ENCODE measurements at places on chromosomes 4 and X.

GRCh38 chr4:21411086-21411485, 537.5 kb downstream of the KCNIP4 start:
- no peak for DNase-seq

- DNase-seq = no peak
Measured at GRCh38 chrX:122203399-122203798, 980.7 kb upstream of the GRIA3 start.

DNA sequence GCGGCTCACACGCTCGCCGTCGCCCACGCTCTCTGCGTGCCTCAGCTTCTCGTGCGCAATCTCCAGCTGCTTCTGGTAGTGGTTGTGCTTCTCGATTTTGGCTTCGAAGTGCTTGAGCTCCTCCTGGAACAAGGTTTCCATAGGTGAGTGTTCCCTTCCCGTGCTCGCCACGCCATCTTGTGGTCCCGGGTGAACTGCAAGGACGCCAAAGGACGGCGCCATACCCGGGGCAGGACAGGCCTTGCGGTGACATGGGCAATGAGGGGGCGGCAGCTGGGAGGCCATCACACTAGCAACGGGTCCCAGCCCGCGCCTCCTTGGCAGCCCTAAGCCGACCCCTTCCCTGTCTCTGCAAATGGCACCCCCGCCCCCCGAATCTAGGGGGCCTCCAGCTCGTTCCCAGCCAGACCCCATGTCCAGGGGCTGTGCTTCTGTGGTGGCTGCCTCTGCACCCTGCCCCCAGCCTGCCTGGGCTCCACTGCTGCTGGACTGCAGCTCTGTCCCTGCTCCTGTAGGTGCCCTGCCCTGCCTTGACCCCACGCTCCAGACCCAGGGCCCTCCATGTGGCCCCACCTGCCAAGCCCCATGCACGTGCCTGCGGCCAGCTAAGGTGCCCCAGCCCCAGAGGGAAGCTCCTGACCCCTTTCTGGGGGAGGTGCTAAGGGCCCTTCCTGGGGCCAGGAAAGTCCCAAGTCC, 17.3 kb downstream of the LRPAP1 start:
- DNase-seq = no peak

DNA sequence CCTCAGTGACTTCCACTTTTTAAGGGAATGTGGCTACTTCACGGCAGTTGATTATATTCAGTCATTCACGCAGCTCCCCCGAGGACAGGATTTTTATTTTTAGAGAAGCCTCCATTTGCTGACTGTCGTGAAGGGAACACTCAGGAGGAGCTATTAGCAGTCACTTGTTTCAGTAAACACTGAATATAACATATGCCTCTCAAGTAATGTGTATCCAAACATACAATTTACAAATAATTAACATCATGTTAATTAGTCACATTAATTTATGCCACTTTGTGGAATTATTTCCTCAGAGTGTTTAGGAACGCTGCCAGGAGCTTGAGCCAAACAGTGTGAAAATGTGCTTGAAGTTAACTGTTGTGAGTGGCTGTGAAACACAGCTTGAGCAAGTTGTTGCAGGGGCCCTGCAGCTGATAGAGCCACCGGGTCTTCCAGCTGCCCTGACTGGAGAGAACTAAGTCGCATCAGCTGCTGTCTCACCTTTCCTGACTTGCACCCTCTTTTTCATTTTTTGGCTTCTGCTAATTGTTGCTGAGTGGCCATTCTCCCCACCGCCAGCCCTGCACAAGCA, 245.6 kb downstream of the LDB2 start:
- no peak for DNase-seq

DNA sequence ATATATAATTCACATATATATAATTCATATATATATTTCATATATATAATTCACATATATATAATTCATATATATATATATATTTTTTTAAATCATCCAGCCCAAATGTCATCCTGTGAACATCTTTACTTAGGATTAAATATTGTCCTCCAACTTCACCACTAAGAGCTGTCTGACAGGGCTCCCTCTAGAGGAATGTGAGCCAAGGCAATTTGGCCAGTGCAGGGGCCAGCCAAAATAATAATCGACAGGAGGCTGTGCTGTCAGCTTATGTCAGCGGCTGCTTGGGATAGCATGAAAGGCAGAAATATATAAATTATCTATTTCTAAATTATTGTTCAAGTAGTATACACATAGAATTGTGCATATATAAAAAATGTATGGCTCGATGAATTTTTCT, 29.5 kb downstream of the EGFL6 start:
- DNase-seq = no peak

DNA sequence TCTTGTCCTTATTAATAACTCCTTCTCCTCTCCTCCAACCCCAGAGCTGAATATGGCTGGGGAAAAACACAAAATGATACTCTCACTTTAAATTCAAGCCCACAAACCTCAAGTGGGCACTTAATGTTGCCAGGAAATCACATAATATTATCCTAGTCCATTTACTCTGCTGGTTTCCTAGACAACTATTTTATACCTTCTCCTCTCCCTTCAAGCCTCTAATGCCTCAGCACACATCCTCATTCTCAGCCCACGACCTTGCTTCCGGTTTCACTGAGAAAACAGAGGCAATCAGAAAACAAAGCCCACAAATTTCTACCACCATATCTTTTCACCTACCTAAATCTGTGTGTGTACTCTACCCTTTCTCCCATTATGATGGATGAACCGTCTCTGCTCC, 12.1 kb upstream of the CLCN5 start:
- no peak for DNase-seq

DNA sequence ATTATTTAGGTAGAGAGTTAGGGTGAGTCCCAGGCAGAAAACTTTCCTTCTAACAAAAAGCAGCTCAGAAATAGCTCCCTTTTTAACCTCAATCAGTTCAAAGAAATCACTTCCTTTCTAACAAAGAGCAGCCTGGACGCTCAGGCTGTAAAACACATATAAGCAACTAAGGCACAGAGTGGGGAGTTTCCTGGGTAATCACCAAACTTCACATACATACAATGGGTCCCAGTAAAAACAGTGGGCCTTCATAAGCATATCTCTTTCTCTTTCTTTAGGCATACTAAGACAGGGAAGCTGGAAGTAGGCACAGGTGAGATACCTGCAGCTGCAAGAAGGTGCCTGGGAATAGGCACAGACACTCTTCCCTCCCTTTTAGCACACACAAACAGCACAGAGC, 4.9 kb upstream of the NAF1 start:
- no peak for DNase-seq

DNA sequence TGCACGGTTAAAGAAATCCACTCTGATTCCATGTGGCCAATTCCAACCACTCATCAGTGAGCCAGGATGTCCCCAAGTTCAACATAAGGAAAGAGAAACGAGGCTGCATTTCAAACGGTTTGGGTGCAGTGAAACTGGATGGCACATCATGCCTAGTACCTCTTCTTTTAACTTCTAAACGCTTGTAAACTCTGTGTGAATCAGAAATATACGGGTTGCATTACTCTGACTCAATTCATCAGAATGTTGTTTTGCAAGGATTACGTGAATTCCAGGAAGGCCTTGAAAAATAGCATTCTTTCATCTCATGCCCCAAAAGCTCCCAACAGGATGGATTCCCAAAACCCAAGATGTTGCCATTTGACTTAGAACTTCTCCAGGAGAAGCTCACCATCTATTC, 270.4 kb downstream of the LDB2 start:
- no peak for DNase-seq

All from activated CD8-positive, alpha-beta memory T cell treated with anti-CD3 and anti-CD28 coated beads for 24 hours (primary cell).